ENCODE measurements at places on chromosomes 11 and 22.
A peak's percentile ranks its signal among the peaks of the same experiment; 100 is the strongest.

GRCh38 chr11:73498343-73498742, 99.6 kb downstream of the FAM168A start:
- DNase-seq: no peak

DNA sequence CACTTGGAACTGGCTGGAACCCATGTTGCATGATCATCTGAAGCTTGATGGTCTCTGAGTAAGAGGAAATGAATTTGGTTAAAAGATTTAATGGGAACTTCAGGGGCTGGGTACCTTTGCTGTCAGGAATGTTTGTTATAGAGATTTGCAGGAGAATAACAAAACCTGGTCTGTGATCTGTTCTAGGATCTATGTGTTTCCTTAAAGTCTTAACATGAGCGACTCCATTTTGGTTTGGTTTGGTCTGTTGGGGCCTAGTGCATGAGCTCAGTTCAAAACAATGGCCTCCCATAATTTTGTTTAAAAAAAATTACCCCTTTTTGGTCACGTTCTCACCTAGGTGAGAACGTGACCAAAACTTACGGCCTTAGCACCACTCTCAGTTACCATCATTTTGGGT, 28.1 kb downstream of the TSKU start:
- no peak for DNase-seq

- no peak for DNase-seq
Observed at GRCh38 chr22:25760848-25761595, 19.0 kb downstream of the MYO18B start.

- no peak for DNase-seq
Observed at GRCh38 chr11:69035946-69036340, 12.8 kb upstream of the TPCN2 start.

DNA sequence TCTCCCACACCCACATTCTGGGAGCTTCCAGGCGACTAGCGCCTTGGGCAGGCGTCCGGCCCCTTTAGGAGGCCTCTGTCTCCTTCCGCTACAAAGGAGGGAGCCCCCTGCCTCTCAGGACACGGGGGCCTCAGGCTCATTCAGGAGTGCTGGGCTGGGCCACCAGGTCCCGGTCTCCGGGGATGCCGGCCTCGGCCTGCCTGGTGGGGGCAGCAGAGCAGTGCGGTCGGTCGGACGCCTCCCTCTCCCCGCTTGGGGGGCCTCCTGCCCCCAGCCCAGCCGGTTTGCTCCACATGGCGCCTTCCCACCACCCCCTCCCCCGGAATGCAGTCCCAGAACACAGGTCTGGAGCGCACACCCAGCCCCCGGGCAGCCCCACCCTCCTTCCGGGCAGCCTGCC, 21.9 kb downstream of the MRPL23 start:
- DNase-seq: no peak

GRCh38 chr11:128520206-128520887, 67.0 kb downstream of the ETS1 start:
- DNase-seq: peak; percentile 65

GRCh38 chr11:64028398-64029115, 7.2 kb upstream of the FLRT1 start:
- no peak for DNase-seq

DNA sequence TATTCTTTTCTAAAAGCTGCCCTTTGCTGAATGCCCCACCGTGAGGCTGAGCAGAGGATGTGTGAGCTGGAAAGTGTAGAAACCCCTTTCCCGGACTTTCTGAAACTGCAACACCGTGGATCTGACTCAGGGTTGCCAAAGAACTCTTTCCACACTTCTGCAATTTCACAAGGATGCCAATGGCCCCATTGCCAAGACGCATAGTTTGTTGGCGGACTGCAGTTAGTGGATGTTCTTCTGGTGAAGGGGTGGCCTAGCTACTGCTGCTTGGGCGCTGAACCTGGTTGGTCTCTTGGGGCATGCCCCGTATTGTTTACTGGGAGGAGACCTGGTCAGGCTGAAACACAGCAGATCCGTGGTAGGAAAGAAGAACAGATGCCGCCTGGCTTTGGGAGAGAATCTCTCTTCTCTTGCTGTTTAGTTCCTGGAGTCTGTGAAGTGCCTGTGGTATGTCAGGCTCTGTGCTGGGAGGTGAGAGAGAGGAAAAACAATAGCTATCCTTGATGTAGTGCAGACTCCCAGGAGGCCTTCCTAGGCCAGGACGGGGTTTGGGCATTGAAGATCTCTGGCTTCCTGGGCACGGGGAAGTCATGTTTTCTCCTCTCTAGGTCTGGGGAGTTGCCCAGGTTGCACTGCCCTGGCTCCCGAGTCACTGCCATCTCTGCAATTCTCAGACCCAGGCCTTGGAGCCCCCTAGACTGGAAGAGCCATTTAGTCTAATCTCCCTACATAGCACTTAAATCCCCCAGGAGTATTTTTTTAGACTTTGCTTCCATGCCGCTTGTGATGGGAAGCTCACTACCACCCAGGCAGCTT, 26.9 kb downstream of the CD82 start:
- DNase-seq: peak; percentile 55

- DNase-seq: no peak
Observed at GRCh38 chr11:119590651-119591351, 138.2 kb downstream of the NECTIN1 start.

DNA sequence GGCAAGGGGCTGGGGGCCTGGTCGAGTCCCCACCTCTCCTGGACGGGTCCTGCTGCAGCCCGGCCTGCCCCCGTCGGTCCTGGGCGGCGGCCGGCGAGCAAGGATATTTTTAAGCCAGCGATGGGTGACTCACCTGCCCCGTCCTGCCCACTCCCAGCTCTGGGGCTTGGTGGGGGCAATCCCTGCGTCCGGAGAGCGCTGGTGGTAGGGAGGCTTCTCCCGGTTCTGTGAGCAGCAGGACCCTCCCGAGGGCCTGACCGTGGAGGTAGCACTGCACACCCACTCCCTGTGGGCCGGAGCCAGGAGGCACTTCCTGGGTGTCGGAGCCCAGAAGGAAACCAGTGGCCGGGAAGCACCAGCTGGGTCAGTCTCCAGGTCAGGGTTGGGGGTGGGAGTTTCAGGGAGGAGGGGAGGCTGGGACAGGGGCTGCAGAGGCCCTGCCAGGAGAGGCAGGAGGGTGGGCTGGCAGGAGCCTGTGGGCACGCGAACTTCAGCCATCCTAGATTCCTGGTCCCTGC, 467 bp downstream of the EPS8L2 start:
- no peak for DNase-seq

DNA sequence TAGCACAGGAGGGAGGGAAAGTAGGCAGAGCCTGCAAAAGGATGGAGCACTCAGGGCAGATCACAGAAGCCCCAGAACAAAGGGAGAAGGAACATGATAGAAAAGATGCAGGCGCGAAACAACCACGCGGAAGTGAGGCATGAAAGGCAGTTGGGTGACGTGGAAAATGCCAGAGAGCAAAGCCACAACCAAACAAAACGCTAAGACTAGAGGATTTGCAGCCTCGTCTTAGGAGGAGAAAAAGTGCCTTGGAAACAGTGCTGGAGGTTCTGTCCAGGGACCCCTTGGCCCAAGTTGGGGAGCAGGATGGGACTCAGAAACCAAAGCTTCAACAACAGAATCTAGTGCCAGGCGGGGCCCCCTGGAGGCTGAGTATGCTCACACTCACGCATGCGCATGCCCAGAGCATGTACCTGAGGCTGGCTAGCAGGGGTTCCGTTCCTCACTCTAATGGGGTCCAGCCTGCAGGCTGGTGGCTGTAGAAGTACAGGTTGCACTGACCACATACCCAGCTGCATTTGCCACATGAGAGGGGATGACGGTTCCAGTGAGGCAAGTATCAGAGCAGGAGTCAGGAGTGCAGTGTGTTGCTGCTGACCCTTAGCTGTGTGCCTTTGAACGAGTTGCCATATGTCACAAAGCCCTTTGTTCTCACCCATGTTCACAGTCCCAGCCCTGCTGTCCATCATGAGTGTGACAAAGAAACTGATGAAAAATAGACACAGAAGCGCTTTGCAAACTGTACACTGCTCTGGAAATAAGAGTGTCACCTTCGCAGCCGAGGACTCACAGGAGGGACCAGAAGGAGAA, 568.6 kb upstream of the CADM1 start:
- DNase-seq: no peak

GRCh38 chr22:26890870-26891269, 233.5 kb downstream of the MIAT start:
- DNase-seq: no peak

GRCh38 chr22:44225091-44225689, 44.5 kb downstream of the PARVG start:
- DNase-seq: no peak

- DNase-seq: no peak
Observed at GRCh38 chr22:22469527-22469926, 39.0 kb downstream of the ZNF280B start.

GRCh38 chr11:132590554-132590953, 941.7 kb downstream of the OPCML start:
- no peak for DNase-seq

DNA sequence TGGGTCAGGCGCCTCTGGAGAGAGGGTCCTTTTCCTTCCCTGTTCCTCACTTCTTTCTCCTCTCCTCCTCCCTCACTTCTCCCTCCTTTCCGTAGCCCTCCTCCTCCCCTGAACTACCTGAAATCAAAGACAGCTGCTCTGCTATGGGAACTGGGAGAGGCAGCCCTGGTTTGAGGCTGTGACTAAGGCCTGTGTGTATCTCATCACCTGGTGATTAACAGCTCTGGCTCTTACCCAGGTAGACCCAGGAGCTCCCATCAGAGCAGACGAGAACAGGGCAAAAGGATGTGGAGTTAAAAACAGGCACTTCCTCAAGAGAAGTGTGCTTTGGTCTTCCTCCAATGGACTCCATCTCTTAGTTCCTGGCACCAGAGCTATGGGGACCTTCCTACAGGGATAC, 5.8 kb downstream of the ISX start:
- DNase-seq: no peak

DNA sequence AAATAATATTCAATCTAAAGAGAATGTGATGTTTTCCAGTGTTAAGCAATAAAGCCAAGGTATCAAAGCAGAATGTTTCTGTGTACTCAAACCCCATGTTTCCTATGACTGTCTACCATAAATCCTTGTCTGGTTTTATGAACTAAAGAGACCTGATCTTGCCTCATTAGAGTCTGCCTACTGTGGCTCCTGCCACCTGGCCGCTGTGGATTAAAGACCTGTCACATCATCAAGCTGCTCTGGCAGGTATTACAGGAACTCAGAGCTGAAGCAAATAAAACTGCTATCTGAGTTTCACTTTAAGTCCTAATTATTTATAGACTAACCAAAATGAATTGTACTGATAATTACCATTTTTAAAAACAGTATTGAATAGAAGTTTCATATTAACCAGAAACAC, 207.8 kb upstream of the CCDC90B start:
- DNase-seq: no peak

GRCh38 chr11:69425895-69426544, 55.4 kb upstream of the LINC01488 start:
- DNase-seq: no peak

GRCh38 chr22:18078329-18079041, 695 bp downstream of the PEX26 start:
- peak; percentile 58 for DNase-seq

All from CD4-positive, alpha-beta T cell treated with Interferon alpha-2 for 1 hour (primary cell).